T-cell (primary cell): ENCODE measurements at places on chromosomes 1 and 21.

- no peak for DNase-seq
Measured at GRCh38 chr1:110547017-110547416, 28.0 kb upstream of the KCNA10 start.

GRCh38 chr1:208054485-208054884 is 143.6 kb upstream of the CD34 start:
- DNase-seq, result no peak

DNA sequence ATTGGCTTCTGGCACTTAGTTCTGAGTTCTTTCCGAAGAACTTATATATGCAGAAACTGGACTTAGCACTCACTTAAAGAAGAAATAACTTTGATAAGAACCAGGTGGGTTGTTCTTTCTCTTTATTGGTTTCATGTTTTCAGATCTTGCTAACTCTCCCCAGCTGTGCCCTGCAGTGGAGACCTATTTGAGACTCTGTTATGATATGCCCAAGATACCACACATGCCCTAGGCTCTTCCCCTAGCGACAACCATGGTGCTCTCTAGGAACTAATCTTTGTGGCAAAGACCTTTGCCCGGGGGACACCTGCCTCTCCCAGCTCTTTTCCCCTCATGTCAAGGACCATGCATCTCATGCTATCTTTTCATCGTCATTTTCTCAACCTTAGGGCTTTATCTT is 128.8 kb downstream of the PBX1 start:
- no peak for DNase-seq

DNA sequence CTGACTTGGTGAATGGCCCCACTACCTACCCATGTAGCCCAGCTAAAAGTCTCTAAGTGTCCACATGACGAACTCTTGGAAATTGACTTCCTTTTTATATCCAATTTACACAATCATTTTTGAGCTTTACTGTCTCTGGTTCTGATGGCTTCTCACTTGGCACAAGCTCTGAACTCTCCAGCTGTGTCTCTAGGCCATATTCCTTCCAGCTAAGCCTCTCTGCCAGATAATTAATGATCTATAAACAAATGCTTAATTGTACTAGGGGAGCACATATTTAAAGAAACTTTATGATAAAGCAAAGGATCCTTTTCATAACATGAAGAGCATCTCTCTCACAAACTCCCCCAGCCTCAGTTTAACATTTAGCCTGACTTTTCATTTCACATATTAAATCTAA is 16.3 kb upstream of the BEND5 start:
- DNase-seq, result no peak

- no peak for DNase-seq
Measured at GRCh38 chr21:36647279-36648093, 51.4 kb upstream of the SIM2 start.

GRCh38 chr1:167602840-167603239 is 27.2 kb upstream of the RCSD1 start:
- DNase-seq, result no peak

DNA sequence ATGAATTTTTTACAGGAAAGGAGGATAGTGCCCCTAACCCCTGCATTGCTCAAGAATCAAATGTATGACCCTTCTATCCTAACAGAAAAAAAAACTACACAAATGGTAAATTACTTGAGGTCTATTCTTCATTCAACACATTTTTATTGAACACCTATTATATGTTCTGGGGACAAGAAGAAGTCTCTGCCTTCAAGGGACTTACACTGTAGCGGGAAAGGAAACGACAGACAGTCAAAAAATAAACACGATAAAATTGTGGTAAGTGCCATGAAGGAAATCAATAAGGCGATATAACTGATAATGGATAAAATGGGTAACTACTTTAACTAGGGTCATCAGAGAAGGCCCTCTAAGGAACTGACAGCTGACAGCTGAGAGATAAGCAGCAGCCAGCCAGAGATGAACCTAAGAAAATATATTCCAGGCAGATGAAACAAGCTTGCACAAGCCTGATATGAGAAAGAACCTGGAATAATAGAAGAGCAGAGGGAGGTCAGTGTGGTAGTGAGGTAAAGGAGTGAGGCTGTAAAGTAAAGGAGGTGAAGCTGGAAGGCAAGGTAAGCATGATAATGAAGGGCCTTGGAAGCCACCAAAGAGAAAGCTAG is 66.4 kb downstream of the PHTF1 start:
- no peak for DNase-seq

GRCh38 chr1:217895841-217896240 is 264.7 kb downstream of the SPATA17 start:
- DNase-seq, result no peak

GRCh38 chr1:166379447-166379846 is 212.6 kb upstream of the FAM78B start:
- DNase-seq, result no peak

- no peak for DNase-seq
Measured at GRCh38 chr1:113662101-113662500, 97.2 kb downstream of the PHTF1 start.

DNA sequence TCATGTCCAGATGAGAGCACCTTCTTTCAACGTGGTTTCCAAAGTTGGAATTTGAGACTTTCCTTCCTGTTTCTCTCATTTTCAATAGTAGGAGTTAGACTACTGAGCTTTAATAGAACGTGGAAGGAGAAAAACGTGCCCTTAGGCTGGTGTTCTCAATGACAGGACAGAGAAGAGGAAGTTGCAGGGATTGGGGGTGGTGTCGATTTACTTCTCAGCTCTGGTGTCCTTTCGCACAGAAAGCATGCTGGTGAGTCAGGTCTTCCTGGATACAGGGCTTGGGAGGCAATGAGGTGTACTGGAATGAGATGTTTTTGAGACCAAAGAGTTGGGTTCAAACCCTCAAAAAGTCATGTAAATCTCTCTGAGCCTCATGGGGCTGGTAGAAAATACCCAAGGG is 67.1 kb downstream of the HIVEP3 start:
- no peak for DNase-seq

- DNase-seq, result no peak
Measured at GRCh38 chr21:34072145-34073031, 990 bp upstream of the MRPS6 start.

DNA sequence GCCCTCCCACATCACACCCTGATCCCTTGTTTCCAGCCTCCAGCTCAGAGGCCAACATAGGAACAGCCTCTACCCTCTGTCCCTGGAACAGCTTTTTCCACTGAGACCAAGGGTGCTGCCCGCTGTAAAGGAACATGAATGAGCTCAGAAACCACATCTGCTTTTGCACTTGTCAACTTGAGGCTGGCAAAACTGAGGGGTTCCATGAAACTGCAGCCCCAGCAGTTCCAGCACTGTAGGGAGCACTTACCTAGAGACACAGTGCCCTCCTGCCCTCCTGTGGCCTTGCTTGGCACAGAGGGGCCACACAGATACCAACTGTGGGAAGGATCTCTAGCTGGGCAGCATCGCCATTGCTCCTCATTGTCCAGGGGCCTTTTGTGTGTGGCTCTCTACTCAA is 51.7 kb downstream of the ITPKB start:
- DNase-seq, result peak; percentile 41

- no peak for DNase-seq
Measured at GRCh38 chr21:46100426-46100825, 2.5 kb downstream of the COL6A2 start.

GRCh38 chr21:44286716-44287632 is 1.3 kb downstream of the AIRE start:
- DNase-seq, result no peak

- DNase-seq, result peak; percentile 70
Measured at GRCh38 chr21:14545906-14546480, at the start of gene SAMSN1. Gene SAMSN1 (minus strand): TSS chr21:14546315. CDS start chr21:14546261, 54 bp downstream.

DNA sequence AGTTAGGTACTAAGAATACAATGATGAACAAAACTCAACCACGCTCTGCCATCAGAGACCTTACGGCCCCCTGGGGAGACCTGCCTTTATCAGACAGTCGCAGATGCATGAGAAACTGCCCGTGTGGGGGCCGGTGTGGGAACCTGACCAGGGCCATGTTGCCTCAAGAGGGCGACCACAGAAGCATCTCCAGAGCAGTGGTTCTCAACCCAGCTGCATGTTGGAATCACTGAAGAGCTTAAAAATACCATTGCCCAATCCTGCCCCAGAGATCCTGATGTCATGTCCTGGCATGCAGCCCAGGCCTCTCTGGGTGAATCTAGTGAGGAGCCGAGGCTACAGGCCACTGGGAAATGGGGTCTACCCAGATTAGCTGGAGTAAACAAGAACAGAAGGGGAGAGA is 108.7 kb downstream of the PRDM2 start:
- no peak for DNase-seq

GRCh38 chr21:44535963-44536362 is 4.0 kb downstream of the KRTAP10-1 start:
- DNase-seq, result no peak

GRCh38 chr21:27078915-27079314 is 112.0 kb upstream of the ADAMTS5 start:
- no peak for DNase-seq

GRCh38 chr1:6547301-6547700 is 7.0 kb downstream of the NOL9 start:
- DNase-seq, result no peak

DNA sequence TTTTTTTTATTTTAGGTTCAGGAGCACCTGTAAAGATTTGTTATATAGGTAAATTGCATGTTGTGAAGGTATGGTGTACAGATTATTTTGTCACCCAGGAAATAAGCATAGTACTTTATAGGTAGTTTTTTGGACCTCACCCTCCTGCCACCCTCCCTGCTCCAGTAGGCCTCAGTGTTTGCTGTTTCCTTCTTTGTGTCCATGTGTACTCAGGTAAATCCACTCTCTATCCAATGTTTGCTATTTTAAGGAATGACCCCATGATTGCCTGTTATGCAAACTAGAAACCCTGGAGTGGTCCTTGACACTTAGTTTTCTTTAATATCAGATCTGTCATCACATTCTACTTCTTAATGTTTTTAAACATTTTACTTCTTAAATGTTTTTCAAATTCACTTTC is 33.9 kb downstream of the LHX9 start:
- no peak for DNase-seq

DNA sequence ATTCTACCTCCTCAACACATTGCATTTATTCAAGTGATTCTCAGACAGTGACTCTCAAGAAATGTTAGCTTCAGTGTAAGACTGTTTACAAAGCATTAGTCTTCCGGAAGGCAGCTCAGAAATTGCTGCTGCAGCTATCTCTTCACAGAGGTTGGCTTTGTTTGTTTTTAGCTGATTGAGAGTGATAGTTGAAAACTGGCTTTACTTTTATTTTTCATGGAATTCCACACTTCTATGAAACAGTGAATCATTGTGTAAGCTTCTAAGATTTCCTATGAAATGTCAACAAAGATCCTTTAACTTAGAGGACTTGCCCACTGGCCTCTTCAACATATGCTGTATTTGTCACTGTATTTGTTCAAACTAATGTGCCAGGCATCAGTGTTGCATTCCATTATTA is 121.3 kb downstream of the TNNI3K start:
- DNase-seq, result no peak

DNA sequence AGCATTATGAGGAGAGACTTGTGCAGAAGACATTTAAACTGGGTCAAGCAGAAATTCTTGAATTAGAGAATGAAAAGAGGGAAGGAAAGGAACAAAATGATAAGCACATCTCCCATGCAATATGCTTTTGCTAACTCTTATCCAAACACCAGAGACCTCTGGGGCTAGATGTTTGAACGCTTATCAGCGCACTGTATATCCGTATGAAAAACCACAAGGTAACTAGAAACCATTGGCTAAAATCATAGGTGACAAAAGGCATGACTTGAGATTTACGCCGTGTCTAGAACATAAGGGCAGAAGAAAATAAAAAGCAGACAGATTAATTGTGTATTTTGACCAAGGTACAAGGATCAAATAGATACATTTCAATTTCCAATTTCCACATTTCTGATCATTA is 38.0 kb upstream of the TIAM1 start:
- DNase-seq, result no peak

DNA sequence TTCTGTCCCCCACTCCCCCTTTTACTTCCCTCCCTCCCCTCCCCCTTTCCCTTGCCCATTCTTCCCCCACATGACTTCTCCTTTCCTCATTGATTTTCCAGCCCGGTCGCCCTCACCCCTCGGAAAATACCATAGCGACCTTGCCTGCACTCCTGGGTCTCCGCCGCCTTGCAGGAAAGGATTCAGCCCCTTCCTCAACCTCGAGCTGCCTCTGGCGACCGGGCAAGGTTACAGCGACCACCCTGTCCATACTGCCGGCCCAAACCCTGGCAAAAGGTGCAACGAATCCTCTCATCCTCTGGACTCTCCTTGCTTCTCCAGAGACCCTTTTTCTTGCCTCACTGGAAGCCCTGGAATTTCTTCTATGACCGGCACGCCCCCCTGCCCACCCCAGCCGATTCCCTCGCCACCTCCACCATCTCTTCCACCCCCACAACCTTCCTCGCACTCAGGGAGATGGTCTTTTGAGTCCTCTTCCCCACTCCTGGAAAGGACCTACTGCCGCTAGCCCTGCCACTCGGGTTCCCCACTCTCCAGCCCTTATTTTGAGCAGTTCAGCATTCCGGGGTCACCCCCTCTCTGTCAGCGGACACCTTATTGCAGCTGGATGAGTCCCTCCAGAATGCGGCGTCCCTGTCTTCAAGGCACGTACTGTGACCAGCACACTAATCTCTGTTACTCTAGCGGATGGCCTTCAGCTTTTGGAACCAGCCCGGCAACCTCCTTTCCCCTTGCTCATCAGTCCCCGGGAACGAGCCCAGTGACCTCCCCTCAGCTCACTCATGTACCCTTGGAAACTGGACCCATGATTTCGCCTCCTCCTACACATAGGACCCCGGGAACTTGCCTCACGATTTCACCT is 846 bp downstream of the NSUN4 start:
- no peak for DNase-seq

DNA sequence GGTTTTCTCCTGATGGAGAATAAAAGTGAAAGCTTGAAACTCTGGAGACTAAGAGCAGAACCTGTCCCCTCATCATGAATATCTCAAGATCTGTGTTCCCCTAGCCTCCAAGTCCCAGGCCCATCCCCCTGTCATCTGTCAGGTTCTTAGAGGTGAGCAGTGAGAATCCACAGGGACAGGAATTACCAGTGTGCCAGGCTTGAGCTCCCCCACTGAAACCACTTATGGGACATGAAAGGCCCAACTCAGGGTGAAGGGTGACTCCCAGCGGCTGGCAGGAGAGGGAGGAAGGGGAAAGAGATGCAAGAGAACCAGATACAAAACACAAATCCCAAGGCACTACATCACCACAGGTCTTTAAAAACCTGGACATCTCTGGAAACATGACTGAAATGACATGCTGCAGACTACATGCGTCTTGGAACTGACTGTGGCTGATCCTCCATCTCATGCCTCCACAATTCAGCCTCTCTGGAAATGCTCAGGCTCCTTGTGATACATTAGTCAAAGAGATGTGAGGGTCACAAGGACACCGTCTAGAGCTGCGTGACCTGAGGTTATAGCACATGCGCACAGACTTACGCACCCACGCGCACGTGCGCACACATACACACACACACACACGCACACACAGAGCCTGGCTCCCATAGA is 6.8 kb upstream of the LY9 start:
- no peak for DNase-seq

DNA sequence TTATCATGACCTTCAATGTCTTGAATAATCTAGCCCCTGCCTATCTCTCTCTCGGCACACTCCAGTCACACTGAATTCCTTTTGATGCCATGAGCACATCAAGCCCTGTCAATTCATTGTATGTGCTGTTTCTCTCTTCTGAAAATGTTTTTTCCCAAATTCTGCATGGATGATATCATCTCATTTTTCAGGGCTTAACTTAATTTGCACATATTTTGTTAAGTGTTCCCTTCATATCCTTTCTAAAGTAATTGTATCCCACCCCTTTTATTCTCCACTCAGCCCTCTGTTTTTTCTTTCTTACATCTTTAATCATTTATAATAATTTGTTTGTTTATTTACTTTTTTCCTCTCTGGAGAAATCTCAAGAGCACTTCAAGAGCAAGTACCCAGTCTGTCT is 149.9 kb downstream of the ZNF326 start:
- no peak for DNase-seq

GRCh38 chr1:174659823-174660222 is 212.1 kb downstream of the GPR52 start:
- no peak for DNase-seq
